ENCODE measurements at places on chromosomes 7 and 10.

DNA sequence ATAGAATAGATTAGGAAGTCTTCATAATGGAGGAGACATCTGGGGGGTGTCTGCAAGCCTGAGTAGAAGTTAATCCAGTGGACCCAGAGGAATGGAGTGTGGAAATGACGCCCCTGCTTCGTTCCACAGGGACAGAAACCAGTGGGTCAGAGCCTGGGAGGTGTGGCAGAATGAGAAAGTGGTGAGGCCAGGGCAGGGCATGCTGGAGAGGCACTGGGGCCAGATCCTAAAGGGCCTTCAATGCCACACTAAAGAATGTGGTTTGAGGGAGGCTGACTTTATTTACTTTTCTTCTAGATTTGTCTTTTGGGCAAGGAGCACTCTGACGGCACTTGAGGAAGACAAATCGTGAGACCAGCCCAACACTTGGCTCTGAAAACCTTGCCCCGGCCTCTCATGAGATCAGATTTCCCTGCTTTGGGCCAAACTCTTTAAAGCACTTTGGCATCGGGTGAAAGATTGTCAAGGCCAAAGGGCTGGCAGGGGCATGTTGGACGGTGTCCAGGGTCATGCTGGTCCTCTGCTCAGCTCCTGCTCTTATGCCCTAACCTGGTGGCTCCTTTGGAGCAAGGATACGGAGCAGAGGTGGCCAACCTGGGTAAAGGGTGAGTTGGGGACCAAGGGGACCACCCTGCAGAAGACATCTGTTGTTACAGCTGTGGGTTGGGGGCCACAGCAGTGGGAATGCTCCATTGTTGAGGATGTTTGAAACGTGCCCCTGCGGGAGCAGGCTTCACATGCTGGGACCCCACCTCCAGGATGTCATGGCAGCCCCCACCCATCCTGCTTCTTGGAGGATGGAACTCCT, 157.0 kb upstream of the ZMIZ1 start:
- no peak for DNase-seq

GRCh38 chr10:59133841-59134593, 42.4 kb upstream of the PHYHIPL start:
- no peak for DNase-seq

DNA sequence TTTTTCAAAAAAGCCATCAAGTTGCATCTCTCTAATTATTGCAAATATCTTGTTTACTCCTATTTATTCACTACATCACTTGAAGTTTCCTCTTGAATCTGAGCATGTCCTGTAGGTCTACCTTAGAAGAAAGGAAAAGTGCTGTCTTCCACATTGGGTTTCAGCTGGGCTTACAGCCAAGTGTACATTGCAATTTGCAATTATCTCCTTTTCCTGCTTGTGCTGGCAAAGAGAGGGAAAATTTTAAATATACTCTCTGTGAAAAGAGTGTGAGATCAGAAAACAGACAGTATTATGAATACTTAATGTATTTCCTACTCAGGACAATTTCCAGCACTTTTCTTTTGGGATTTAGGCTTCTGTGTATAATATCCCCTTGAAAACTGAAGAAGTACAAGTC, 839.7 kb downstream of the CNTNAP2 start:
- DNase-seq = no peak

GRCh38 chr10:70786799-70787415, 1.7 kb upstream of the TBATA start:
- DNase-seq = no peak

DNA sequence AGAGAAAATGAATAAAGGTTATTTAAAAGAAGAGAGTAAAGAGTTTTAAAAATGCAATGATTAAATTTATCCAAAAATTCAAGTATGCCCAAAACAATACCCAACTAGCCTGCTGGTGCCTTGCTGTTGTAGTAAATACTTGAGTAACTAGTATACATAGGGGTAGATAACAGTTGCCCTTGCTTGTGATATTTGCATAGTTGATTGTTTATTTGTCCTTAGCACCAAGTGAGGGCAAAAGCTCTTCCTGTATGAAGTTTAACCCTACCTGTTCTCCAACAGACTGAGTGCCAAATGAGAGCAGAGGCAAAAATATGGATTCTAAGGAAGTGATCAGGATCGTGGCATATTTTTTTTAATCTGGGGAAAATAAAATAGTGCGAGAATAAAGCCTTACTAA, 85.0 kb downstream of the PTN start:
- no peak for DNase-seq

GRCh38 chr7:114273218-114273617, 141.4 kb upstream of the FOXP2 start:
- DNase-seq = no peak
